ENCODE measurements at places on chromosomes 2 and 18.

DNA sequence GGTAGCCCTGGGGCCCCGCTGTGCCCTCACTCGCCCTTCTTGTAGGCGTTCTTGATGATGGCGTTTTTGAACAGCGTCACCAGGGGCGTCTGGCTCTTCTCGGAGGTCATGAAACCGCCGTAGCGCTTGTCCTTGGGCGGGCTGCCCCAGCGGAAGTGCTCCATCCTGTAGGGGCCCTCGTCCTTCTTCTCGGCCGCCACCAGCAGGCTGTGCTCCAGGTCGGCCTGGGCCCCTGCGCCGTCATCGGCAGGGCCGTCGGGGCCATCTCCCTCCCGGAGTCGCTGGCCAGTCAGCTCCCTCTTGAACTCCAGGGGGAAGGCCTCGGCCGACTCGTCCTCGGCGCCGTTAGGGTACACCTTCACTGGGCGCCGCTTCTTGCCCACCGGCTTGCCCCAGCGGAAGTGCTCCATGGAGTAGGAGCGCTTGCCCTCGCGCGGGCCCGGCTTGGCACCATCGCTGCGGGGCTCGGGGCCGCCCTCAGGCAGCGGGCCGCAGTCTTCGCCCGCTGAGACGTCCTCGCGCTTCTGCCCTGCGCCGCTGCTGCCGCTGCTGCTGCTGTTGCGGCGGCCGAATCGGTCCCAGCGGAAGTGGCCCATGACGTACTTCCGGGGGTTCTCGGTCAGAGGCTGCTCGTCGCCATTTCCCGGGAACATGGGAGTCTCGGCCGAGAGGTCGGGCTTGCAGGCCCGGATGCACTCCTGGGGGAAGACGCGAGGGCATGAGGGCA lies 7.2 kb downstream of the POMC start:
- no peak for DNase-seq

DNA sequence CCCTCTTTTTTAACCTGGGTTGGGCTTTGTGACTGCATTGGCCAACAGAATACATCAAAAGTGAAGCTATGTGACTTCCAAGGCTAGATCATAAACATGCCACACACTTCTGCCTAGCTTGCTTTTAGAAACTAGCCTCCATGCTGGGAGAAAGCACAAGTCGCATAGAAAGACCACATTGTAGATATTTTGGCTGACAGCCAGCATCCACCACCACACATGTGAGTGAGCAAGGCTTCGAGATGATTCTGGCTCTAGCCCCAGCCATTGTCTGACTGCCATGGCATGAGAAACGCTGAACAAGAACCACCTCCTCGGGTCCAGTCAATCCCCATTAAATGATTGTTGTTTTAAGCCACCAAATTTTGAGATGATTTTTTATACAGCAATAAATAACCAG lies 66.8 kb upstream of the STPG4 start:
- no peak for DNase-seq

- DNase-seq, result no peak
These were observed 334.4 kb upstream of the THUMPD2 start for GRCh38 chr2:40113272-40113968.

DNA sequence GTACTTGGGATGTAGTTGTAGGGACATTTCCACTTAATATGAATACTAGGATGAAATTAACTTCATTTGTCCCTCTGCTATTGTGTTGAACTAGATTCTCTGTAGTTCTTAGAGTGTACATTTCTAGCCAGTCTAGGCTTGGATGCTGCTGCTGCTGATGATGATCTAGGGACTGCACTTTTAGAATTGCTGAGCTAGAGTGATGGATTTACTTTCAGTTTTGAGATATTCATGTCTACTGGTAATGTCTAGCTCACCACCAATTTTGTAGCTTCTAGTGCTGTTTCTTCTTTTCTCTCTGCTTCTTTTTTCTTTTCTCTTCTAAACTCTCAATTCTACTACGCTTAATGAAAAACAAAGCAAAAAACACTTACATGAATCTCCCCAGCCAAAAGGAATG lies 49.4 kb downstream of the MRPS9 start:
- DNase-seq, result no peak

DNA sequence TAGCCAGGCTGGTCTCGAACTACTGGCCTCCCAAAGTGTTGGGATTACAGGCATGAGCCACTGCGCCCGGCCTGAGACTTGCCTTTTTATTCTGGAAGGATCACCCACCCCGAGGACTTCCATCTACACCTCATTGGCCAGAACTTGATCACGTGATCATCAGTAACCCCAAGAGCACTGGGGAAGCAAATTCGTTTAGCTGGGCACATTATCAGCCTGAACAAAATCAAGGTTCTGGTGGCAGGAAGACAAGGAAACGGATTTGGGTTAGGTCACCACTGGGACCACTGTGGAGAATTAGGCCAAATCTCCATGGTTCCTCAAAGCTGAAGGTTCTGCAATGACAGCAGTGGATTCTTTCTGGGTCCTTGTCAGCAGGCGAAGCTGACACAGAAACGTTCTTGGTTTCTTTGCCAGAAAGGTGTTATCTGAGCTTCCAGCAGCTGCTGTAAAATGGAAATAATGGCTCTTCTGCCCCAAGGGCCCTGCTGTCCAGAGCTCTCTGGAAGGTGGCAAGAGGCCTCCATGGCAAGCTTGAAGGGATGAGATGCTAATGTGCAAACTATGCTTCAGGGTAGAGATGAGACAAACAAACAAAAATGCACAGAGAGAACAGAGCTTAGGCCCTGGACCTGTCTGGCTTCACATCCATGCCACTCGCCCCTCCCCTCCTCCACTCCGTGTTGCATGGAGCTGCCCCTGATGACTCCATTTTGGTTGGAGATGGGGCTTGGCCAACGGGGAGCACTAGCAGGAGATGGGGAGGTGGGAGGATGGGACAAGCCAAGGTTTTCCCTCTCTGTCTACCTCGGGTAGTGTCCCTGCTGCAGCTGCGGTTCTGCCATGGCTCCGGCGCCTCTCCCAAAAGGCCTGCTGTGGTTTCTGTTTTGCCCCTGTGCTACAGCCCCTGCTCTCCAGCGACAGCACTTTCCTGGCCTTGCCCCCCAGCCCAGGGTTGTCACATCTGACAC lies 28.4 kb downstream of the TMEM177 start:
- no peak for DNase-seq

- no peak for DNase-seq
These were observed 69.5 kb downstream of the ARL4C start for GRCh38 chr2:234427081-234428061.

GRCh38 chr18:53375621-53376020 lies 848.8 kb downstream of the MBD2 start:
- no peak for DNase-seq

- no peak for DNase-seq
These were observed 19.0 kb downstream of the DNPEP start for GRCh38 chr2:219368690-219369191.

- no peak for DNase-seq
These were observed 21.2 kb upstream of the LAPTM4A start for GRCh38 chr2:20072436-20073158.

- DNase-seq, result no peak
These were observed 914 bp downstream of the STEAP3 start for GRCh38 chr2:119224391-119225104.

- DNase-seq, result no peak
These were observed 546.8 kb upstream of the NETO1 start for GRCh38 chr18:73414598-73414997.

DNA sequence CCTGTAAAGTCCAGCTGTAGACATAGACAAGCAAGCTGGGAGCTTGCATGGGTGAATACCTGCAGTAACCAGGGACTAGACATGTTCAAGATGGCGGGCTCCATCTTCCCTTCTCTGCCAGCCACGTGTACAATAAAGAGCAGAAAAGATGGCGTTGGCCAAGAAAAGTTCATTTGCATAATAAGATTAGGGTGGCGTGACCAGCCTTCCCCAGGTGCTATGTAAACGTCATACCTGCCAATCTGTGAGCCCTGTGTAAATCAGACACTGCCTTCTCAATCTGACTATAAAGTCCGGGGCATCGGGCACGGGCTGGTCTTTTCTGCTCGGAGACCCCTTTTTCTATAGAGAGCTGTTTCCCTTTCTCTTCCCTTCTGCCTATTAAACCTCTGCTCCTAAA lies 101.6 kb upstream of the XPO1 start:
- DNase-seq, result no peak
